Right lobe of liver (tissue), 6 donors: ENCODE measurements at places on chromosomes 5 and 9.

GRCh38 chr5:59126708-59127573, 544.1 kb downstream of the RAB3C start:
- DNase-seq: no peak

DNA sequence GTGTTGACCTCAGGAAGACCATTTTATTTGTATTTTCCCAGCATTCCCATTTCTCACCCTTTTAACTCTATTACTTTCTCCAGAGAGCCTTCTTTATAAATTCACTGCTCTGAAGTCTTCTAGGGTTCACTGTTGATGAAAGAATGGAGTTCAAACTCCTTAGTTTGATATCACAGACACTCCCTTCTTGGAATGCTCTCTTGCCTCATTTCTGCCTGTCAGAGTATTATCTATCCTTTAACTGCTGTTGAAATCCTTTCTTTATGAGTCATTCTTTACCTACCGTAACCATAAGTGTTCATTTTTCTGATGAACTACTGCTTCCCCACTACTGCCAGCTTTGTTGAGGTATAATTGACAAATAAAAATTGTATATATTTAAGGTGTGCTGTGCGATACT, 4.3 kb downstream of the RIC1 start:
- DNase-seq: no peak

DNA sequence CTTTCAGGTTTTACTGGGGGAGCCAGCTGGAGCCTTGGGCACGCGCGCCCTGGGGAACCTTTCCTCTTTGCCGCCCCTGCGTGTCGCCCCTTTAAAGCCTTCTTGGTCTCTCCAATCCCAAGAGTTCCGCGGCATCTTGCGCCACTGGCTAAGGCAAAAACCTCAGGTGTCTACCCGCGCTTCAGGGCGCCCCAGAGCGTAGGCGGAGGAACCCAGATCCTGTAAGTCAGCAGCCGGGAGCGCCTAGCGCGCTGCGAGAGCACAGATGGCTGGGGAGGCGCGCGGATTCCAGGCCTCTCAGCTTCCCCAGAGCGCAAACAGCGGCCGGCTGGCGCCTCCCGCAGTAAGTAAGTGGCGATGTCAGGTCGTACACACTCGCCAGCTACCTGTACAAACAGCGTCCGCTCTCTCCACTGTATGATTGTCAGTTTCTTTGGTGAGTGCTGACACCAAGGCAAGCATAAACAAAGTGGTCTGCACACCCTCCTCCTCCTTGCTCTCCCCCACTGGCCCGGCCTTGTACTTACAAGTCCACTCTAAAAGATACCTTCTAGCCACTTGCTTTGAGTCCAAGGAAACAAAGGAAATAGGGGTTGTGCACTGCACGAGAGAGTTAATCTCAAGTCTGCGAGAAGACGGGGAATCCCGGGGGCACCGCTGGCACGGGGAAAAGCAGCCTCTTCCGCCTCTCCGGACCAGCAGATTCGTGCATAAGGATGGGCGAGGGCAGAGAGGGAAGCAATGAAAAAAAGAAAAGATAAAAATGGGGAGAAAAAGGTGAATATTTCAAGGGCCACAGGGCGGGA, 2.9 kb downstream of the HTR1A start:
- peak; percentile 10 for DNase-seq

DNA sequence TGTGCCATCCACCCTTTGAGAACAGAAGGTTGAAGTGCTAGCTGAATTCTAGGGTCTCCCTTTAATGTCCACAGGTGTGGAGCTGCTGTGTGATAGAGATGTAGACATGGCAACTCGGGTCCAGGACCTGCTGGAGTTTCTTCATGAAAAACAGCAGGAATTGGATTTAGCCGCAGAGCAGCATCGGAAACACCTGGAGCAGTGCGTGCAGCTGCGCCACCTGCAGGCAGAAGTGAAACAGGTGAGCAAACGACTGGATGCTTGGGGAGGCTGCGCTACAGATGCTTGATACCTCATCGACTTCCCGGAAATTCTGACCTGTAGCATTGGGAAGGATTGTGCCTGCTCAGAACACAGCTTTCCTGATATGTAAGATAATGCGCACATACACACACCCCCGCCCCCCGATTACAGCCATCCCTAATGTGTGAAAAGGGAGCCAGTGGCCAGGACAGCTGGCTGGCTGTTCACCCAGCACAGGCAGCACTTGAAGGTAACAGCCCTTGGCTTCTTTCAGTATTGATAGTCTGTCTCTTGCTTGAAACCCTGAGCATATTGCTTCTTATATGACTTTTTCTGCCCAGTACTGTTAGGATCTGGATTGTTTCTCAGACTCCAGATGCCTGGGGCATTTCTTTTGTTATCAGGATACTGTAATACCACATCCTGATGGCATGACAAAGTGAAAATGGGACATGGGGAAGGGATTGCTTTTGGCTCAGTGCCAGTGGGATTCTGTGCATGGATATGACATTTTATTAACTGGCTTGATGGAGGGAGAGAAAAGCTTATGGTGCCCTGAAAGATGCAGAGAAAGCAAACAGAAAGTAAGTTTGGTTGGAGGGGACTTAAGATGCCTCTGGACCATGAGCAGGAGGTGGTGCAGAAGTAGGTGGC, 216.8 kb upstream of the OTULINL start:
- no peak for DNase-seq

DNA sequence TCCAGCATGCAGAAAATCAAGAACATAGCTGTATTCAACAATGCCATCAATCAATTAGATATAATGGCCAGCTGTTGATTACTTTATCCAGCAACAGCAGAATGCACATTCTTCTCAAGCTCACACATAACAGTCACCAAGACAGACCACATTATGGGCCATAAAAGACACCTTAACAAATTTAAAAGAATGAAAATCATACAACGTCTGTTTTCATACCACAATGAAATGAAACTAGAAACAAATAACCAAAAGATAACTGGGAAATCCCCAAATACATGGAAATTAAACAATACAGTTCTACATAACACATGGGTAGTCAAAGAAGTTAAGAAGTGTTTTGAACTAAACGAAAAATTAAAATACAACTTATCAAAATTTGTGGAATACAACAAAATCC, 130.9 kb upstream of the GNA14 start:
- no peak for DNase-seq

DNA sequence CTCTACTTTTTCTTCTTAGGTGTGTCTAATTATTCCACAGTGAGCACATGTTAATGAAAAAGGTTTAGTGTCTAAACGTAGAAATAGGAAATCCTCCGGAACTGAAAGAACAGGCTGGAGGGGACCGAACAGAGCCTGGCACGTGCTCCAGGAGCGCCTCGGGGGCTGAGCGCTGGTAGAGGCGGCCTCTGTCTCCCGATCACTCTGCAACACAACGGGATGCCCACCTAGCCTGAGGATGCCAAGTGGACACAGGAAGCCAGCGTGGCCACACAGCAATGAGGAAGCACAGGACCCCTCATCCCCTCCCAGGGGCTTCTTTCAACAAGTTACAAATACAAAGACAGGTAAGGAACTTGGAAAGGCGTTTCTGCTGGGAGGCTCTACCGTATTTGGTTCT, 19.4 kb downstream of the TRIM7 start:
- DNase-seq: no peak

GRCh38 chr9:110389148-110389750, 51.6 kb upstream of the TXNDC8 start:
- DNase-seq: no peak

DNA sequence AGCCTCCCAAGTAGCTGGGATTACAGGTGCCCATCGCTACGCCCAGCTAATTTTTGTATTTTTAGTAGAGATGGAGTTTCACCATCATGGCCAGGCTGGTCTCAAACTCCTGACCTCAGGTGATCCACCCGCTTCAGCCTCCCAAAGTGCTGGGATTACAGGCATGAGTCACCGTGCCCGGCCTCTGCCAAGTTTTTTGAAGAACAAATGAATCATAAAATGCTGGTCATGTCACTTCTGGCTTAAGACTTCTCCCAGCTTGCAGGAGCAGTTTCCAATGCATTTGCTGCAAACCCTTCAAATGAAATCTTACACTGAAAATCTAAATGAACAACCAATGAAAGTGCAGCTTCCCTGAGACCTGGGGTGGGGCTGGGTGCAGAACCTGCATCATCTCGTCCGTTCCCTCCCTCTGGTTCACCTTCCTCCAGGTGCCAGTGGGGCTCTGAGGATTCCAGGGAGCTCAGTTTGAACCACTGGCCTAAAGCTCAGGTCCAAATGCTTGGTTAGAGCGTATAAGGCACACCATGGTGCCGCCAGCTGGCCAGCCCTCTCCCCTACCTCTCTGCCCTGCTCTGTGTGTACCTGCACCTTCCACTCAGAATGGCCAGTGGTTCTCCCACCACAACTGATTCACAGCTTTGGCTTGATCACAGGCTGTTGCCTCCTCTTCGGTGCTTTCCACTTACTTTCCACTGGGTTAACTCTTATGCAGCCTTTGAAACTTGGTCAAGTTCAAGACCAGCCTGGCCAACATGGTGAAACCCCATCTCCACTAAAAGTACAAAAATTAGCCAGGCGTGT, 39.8 kb upstream of the FUBP3 start:
- no peak for DNase-seq

DNA sequence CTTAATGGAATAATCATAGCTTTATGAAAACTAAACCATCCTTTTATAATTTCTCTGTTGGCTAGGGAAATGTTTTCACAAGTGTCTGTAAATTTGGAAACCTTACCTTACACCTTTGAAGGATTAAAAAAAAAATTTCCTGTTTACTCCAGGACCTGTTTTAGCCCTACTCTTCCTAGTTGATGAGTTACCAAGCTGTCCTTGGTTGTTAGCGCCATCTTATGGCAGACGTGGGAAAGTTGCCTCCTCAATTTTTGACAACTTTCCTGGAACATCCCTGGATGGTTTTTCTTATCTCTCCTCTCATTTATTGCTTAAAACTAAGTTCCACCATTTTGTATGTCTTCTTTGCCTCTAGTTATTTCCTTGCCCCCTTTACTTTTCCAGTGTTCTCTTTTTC, 25.7 kb downstream of the ZSWIM6 start:
- DNase-seq: no peak
